ENCODE measurements at places on chromosomes 3 and 15. TPM values are rescaled to one million over a fixed set of nuclear protein-coding genes. Genes with fewer than 3 reads are reported as not detected.

IL16 gene
- not detected for total RNA-seq

DNA sequence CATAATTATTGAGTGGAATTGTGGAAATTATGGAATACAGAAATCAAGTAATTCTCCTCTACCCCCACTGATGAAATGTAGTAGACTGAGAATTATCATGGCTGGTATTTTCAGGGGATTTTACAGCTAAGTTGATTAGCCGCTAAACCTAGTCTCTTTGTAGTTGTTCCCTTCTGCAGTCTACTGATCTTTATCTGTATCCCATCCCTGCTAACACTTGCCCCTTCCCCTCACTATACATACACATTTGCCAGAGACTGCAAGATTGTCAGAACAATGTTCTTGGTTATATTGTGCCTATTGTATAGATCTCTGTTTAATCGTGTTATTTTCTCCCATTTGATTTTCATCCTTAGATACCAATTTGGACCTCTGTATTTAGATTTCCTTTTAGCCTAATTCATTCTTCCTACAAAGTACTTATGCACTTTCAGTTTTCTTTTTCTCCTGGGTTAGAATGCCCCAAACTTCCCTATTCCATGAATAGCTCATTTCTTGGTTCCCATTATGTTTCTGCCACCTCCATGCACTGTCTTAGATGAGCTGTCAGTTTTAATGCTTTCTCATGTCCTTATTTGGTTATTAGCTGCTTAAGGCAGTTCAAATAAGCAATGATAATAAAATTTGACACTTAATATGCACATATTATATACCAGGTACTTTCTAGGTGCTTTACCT lies 86.9 kb downstream of the CDIN1 start:
- DNase-seq: no peak

HYAL1 gene
- total RNA-seq: 0.38 TPM

- DNase-seq: peak; percentile 79
Measured at GRCh38 chr3:33826688-33827087, 28.3 kb downstream of the PDCD6IP start.

DNA sequence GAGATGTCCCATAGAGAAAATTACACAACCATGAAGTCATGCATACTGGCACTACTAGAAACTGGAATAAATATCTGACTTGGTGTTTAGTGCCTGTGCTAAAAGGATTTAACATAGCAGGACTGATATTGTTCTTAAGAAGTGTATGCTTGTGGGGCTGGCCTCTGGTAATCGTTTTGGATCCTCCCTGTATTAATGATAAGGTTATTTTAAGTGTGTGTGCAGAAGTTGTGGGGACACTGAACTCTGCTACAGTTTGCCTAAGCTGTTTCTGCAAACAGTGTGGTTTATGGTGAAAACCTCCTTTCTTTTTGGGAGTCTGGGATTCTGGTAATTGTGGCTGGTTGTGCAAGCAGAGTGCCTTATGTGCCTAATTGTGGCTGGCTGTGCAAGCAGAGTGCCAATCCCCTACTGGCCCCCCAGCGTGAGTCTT lies 120.8 kb downstream of the CLASP2 start:
- DNase-seq: no peak

PRR20G gene
- total RNA-seq: not detected

DNA sequence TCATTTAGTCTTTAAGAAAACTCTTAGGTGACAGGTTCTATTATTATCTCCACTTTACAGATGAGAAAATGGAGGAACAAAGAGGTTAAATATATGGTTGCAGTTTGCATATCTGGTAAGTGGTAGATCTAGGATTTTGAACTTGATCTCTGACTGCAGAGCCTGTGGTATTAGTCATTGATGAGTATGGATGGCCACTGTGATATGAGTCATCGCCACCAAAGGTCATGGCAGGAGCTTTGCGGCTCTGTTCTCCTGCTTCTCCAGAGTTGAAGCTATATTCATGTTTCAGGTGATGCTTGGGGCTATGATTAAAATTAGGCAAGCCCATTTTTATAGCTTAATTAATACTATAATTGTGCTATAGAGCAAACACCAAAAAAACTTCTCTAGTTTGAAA lies 306.2 kb upstream of the DPPA4 start:
- peak; percentile 58 for DNase-seq

DNA sequence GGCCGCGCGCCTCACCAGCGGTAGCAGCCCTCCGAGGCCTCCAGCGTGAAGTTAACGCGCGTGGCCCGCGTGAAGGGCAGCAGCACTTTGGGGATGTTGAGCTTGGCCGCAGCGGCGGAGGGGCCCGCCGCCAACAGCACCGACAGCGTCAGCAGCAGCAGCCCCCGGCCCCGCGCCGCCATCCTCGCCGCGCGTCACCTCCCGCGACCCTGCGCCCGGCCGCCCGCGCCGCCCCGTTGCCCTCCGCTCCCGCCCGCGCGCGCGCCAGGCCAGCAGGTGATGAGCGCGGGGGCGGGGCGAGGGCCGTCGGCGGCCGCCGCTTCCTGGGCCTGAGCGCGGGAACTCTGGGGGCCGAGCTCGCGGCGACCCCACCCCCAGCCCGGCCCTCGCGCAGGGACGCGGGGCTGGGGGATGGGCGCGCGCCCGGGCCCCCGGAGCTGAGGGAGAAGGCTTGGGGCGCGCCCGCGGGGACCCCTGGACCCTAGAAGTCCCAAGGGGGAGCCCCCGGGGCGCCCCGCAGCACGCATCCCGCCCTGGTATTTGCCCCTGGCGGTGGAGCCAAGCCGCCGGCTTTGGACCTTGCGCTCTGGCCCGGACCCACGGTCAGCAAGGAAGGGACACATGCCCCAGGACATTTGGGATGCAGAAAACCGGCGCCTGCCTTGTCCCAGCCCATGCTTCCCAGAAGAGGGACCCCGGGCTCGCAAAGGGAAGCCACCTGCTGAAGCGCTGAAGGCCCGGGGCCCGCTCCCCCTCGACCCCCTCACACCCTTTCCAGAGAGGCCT lies at the start of gene NUP210:
NUP210 (minus strand) TSS at position 278 of the 786 bp plus-strand sequence; CDS start at position 182, 96 bp downstream.
- DNase-seq: no peak

Data from HFFc6 (cell line).